ENCODE measurements at places on chromosomes 1 and 21.

GRCh38 chr1:101366513-101367215 is 129.8 kb downstream of the S1PR1 start:
- DNase-seq: no peak

- no peak for DNase-seq
Observed at GRCh38 chr1:196075621-196076020, 532.6 kb downstream of the KCNT2 start.

DNA sequence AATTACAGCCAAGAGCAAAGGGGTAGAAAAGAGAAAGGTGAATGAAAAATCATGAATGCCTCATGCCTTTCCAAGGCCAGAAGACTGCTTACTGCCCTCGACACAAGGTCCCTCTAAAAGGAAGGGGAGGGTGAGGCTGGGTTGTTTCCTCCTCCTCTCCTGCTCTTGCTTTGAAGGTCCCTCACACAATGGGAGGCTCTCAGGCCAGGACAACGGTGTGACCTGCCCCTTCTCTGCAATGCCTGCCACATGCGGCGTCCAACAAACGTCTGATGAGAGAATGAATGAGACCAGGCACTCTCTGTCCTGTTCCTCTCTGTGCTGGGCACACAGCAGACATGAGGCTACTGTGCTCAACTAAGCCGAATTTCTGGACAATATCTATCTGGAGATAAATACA is 51.3 kb downstream of the SSBP3 start:
- no peak for DNase-seq

DNA sequence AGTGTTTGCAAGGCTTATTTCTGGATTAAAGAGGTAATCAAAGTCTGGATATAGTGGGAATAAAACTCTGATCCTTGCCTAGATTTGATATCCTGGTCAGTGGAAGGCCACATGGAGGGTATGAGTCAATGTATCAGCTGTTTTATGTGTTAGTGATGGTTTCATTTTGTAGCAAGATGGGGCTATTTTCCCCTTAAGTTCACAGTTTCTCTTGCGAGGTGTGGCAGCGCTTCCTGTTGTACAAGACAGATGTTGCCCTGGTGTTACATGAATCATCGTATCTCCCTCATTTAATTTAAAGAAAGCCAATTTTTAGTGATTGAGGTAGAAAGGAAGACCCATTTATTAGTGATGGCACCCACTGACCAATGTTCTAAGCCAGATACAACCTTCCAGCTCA is 220.2 kb downstream of the DUSP10 start:
- DNase-seq: no peak

DNA sequence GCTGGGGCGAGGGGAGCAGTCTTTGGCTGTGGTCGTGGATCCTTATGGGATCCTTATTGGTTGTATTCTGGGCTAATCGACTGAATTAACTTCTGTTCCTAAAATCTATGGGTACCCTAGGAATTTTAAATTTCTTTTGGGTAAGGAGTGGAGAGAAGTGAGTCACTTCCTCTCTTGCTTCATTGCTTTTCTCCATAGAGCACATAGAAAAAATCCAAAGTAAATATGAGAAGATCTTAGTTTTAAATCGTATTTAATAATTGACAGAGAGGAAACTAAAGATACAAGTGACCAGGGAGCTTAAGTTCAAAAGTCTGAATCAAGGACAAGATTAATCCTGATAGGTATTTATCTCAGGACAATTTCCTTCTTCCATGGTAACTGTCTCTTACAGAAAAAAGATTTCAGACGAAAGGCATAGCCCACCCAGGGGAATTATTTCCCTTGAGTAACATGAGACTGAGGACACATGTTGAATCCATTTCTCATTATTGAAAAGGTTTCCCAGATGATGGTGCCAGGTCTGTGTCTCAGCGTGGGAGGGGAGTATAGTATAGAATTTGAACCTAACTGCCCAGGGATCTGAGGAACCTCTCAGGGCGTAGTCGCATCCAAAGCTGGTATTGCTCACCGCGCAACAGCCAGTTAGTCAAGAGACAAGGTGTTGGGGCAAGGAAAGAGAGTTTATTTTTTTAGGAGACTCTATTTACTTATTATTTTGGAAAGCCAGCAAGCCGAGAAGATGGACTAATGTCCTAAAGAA is 28.7 kb upstream of the FASLG start:
- DNase-seq: no peak

DNA sequence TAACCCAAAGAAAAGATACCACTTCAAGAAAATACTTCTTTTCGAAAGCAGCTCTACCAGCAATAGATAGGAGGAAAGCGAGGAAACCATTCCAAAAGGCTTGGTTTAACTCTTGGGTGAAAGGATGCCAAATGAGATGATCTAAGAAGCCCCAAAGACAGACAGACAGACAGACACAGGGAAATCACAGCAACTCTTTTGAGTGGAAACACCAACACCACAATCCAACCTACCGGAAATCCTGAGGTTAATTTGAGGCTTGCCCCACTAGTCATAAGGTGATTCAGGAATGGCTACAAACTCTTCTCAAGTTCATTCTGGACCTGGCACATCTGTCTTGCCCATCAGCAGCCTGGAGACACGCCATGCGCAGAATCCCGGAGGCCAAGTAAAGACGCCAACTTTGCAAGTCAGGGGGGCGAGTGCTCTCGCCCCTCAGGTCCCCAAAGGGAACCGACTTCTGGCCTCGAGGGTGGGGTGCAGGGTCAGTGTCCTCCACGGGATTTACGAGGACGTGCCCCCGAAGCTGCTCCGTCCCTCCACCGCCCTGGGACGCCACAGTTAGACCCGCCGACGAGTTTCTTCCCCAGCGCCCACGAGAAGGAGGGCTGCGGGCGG is 778 bp downstream of the EVI5 start:
- DNase-seq: no peak

GRCh38 chr1:33288976-33289857 is 31.7 kb downstream of the A3GALT2 start:
- no peak for DNase-seq

GRCh38 chr1:62318756-62319544 is at the start of gene KANK4:
KANK4 (minus strand) TSS chr1:62319434; CDS start chr1:62281564, 37,870 bp downstream.
- DNase-seq: no peak
